ENCODE measurements at places on chromosomes 4 and X.

GRCh38 chr4:128862608-128863311, 53.3 kb downstream of the JADE1 start:
- H3K27ac ChIP-seq = no peak overlapping the region
- H3K4me3 ChIP-seq = no peak overlapping the region
- H3K4me1 ChIP-seq = no peaks in the 10 kb centered on the region
- peaks cover 34% of the 10 kb centered on the region for H3K36me3 ChIP-seq
- H3K27me3 ChIP-seq = no peaks in the 10 kb centered on the region
- no peak for DNase-seq

DNA sequence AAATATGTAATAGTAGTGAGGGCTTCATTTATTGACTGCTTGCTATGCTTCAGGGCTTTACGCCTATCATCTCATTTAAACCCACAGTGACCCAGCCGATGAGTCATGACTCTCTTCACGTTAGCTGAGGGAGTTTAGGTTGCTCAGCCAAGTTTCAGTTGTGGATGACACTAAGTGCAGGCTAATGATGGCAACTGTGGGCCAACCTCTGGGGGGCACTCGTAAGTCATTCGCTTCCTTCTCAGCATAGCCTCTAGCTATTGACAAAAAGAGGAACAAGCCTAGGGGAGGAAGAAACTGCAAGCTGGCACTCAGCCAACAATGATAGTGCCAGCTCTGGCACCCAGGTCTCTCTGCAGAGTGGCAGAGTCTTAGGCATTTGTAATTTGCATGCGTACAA, 325.0 kb downstream of the ARHGAP10 start:
- H3K36me3 ChIP-seq = no peaks in the 10 kb centered on the region
- no peak for DNase-seq
- peaks cover 9% of the 10 kb centered on the region for H3K4me1 ChIP-seq
- H3K27ac ChIP-seq = no peak overlapping the region

DNA sequence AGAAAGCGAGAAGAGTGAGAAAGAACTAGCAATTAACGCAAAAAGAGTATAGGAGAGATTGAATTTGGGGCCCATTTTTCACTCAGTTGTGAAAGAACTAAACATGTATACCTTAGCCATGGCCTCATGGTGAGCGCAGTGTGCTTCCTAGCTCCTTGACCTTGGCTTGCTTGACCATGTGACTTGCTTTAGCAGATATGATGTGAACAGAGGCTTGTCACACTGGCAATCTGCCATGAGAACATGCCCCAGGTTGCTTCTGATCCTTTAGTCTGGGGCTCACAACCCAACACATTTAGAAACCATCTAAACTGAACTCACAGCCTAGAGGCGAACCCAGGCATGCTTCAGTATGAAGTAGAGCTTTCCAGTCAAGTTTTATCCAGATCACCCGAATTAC, 260.1 kb upstream of the FTHL17 start:
- no peak overlapping the region for H3K27ac ChIP-seq
- no peaks in the 10 kb centered on the region for H3K27me3 ChIP-seq
- no peak for DNase-seq
- no peaks in the 10 kb centered on the region for H3K4me1 ChIP-seq

DNA sequence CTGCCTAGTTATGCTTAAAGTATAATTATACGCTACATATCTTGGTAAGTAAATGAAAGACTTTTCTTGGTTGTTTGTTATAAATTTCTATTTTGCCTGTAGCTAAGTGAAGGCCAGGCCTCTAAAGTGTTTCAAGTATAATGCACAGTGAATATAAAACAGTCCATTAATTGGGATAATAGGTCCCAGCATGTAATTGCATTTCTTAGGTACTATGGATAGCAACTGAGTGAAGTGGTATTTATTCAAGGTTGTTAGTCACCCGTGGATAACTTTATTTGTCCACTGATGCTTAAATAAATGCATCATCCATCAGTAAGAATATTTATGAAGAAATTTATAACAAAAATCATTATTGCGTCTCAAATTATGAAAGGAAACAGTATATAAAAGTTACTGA, 59.1 kb downstream of the TEX13C start:
- H3K27me3 ChIP-seq = no peaks in the 10 kb centered on the region
- H3K27ac ChIP-seq = no peak overlapping the region
- no peak for DNase-seq

GRCh38 chr4:151955721-151956380, 195.0 kb upstream of the GATB start:
- H3K4me1 ChIP-seq = no peaks in the 10 kb centered on the region
- no peak overlapping the region for H3K27ac ChIP-seq
- H3K27me3 ChIP-seq = no peaks in the 10 kb centered on the region
- no peak overlapping the region for H3K4me3 ChIP-seq
